ENCODE measurements at places on chromosomes 6 and 20.

DNA sequence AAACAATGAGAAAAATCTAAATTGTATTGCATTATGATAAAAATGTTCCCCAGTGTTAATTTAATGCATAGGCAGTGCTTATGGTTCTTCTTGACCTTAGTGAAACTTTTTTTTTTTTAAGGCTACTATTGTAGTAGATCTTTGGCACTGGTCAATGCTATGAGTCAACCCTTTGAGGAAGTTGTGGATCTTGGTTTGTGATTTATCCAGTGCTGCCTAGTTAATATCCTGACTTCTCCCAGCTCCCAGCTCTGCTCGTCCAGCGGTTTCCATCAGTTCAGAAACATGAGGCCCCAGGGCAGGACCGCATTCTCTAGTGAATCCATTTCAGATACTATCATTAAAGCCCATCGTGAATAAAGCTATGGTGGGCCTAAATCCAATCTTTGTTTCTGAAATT lies 364.5 kb upstream of the JARID2 start:
- DNase-seq, result no peak

GRCh38 chr6:144617191-144617590 lies 332.1 kb downstream of the UTRN start:
- DNase-seq, result no peak

DNA sequence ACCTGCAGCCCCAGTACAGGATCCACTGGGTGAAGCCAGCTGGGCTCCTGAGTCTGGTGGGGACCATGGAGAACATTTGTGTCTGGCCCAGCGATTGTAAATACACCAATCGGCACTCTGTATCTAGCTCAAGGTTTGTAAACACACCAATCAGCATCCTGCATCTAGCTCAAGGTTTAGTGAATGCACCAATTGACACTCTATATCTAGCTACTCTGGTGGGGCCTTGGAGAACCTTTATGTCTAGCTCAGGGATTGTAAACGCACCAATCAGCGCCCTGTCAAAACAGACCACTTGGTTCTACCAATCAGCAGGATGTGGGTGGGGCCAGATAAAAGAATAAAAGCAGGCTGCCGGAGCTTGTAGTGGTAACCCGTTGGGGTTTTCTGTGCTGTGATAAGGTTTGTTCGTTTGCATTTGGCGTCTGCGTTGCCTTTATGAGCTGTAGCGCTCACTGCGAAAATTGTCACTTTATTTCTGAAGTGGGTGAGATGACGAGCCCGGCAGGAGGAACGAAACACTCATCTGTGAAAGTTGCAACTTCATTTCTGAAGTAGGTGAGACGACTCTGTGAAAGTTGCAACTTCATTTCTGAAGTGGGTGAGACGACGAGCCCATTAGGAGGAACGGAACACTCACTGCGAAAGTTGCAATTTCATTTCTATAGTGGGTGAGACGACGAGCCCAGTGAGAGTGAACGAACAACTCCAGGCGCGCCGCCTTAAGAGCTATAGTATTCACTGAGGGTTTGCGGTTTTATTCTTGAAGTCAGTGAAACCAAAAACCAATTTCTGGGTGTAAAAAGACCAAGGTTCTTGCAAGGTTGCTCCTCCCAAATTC lies 31.1 kb downstream of the SERPINB6 start:
- DNase-seq, result no peak

- no peak for DNase-seq
Observed at GRCh38 chr6:160275511-160276003, 16.9 kb upstream of the SLC22A2 start.

- no peak for DNase-seq
Observed at GRCh38 chr6:36809941-36810803, 29.1 kb downstream of the CPNE5 start.

DNA sequence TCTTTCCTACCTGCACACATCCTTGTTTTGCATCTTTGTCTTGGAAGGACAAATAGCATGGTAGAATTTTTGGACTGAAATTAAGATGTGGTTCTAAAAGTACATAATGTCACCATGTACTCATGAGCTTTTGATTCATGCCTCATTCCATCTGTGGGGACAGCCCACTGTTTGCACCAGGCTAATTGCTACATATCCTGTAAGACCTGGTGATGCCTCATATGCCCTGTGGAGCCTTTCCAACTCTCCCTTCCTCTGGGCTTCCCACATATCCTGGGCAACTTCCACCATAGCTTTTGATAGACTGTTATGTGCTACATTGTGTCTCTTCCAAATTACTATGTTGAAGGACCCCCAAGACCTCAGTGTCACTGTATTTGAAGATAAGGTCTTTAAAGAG lies 213.6 kb upstream of the PREP start:
- DNase-seq, result no peak

- DNase-seq, result no peak
Observed at GRCh38 chr6:107108201-107108890, 7.0 kb downstream of the BEND3 start.

DNA sequence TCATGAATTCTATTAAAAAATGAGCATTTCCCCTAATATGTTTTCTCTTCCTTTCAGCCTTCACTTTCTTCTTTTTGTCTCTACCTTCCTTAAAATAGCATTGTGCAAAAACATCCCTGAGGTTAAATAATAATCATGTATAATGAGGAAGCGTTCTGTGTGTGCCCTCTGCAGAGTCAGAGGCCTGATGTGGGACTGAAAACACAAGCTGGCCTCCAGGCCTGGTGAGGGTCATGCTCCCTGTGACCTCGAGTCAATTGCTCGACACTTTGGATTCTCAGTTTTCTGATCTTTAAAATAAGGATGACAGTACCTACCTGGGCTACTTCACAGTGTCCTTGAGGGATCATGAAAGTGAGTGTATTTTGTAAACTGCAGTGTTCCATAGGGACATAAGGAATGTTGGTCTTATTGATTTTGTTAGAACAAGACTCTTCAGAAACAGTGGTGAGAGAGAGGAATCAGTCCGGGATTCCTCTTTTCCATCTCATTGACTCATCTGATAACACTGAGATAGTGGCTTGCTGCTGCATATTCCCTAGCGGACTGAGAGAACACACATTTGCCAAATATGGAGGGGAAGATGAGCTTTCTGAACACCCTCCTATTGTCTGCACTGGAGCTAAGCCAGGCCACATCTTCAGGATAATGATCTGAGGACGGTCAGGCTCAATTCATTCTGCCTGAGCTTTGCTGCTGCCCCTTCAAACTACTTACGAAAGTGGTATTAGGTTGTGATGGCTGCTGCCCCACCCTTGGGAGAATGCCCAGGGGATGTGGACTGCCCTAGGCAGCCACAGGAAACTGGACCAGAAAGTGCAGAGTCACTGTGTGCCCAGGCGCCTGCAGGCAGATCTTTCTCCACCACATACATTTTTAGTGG lies 39.6 kb upstream of the PDE7B start:
- DNase-seq, result no peak

DNA sequence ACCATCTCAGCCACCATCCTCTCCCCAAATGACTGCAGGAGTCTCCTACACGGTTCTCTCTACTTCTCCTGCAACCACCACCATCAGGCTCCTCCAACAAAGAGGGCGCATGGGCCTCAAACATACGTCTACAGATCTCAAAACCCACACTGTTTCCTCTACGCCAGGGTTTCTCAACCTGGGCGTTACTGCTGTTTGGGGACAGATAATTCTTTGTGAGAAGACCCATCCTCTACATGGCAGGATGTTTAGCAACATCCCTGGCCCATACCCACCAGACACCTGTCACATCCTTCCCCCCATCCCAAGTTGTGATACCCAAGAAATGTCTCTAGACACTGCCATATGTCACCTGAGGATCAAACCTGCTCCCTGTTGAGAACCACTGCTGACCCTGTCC lies 45.0 kb downstream of the ELMO2 start:
- no peak for DNase-seq

- DNase-seq, result no peak
Observed at GRCh38 chr6:154514481-154514880, 4.0 kb upstream of the CNKSR3 start.

DNA sequence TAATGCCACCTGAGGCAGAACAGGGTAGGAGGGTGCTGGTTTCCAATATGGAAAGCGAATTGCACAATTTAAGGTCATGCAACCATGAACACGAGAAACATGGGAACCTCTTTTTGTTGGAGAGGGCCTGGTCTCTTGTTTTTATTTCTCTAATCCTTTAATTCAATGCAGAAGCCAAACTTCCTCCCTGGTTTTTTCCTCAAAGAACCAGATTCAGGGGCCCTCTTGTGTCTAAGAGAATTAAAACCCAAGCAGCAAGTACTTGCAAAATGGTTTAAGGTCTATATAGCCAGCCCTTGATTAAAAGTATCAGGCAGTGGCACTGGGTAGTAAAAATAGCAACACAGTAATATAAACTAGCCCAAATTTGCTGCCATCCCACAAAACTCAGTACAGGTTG lies 19.5 kb downstream of the GSTA4 start:
- DNase-seq, result no peak

DNA sequence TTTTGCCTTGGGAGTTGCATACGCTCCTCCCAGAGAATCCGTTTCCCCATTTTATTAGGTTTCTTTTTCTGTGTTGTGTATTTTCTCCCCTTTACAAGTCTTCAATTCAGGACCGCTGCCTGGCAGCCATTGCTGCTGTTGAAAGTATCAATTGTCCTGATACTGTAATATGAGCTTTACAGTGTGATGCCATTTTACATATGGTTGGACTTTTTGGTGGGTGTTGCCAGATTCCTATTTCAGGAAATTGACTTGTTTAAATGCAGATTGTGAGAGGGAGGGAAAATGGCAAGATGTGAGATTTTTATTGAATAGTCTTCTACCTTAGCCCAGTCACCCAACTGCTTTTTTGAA lies 1.2 kb downstream of the PANK2 start:
- DNase-seq, result no peak

DNA sequence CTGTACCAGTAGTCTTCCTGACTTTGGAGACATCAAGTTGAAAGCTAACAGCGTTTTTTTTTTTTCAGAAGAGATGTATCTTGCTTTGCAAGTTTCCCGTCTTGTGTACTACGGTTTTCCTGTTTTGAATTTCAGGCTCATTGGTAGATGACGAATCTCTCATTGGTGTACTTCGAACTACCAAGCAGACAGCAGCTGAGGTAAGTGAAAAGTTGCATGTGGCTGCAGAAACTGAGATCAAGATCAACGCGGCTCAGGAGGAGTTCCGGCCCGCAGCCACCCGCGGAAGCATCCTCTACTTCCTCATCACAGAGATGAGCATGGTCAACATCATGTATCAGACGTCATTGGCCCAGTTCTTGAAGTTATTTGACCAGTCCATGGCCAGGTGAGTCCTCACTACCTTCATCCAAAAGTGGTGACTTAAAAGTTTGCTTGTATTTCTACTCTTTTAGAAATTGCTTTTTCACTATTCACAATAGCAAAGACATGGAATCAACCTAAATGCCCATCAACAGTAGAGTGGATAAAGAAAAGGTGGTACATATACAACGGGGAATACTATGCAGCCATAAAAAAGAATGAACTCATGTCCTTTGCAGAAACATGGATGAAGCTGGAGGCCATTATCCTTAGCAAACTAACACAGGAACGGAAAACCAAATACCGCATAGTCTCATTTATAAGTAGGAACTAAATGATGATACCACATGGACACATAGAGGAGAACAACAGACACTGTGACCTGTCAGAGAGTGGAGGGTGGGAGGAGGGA lies 110.6 kb upstream of the GLP1R start:
- DNase-seq, result no peak

DNA sequence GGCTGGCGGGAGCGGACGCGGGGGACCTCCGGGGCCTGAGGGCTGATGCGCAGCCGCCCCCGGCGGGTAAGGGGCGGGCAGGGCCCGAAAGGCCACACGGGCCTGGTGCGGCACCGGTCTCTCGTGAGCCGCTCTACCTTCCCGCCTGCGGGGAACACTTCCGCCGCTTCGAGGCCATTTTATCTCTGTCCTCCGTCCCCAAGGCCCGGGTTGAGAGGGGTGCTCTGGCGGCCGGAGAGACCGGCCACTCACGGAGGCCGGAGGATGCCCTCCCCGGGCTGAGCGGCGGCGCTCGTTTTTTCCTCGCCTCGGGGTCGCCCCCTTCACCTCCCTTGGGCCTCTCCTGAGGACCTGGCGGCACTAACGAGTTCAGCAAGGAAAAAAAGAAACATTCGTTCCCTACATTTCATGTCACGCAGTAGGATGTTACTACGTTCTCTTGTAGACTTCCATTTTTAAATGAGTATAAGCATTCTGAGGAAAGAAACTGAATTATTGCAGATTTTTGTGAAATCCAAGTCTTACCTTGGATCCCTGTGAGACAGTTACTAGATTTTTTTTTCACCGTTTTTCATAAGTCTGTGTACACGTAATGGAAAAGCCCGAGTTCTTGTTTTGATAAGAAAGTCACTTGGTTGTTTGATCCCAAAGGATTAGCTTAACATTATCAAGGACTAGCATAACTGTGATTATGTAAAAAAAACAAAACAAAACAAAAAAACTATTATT lies 575 bp downstream of the WTAP start:
- DNase-seq, result no peak

GRCh38 chr20:24962510-24962909 lies 13.4 kb downstream of the CST7 start:
- no peak for DNase-seq

Measured in HCT116 (cell line).